Stimulated activated memory B cell treated with anti-CD40 and anti-IgM and Interleukin-4, amounts not matched to agents 10 μg/mL and 1 μg/mL and 100 μg/mL, for 72 hours (primary cell): ENCODE measurements at places on chromosomes 3 and 15.
A peak's percentile ranks its signal among the peaks of the same experiment; 100 is the strongest.

DNA sequence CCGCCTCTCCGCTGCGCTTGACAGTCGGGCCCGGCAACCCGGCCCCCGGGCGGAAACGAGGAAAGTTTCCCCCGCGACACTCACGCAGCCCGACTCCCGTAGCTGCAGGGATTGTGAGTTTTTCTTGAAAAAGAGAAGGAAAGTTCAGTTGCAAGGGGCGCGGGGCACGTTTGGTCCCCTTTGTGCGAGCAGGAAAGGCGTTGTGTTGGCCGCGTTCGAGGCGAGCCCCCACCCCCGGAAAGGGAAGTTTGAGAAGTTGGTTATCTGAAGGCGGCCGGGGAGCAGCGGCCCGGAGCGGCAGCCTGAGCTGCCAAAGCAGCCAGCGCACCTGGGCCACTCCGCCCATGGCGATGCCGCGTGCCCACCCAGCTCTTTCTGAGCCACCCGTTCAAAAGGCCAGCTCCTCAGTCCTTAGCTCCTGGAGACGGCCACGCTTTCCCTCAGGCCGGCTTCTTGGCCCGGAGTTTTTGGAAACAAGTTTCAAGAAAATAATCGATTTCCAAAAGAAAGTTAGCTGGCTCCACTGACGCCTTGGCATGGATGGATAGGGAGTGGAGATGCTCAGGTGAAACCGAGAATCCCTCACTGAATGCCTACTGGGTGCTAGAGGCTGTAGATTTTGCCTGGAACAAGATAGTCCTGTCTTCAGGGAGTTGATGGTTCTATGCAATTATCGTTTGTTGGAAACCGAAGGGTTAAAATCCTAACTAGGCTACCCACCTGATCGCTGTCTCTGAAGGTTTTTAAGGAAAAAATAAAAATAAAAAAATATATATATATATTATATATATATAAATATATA is 832 bp downstream of the TGFBR2 start:
- peak; percentile 82 for ATAC-seq

DNA sequence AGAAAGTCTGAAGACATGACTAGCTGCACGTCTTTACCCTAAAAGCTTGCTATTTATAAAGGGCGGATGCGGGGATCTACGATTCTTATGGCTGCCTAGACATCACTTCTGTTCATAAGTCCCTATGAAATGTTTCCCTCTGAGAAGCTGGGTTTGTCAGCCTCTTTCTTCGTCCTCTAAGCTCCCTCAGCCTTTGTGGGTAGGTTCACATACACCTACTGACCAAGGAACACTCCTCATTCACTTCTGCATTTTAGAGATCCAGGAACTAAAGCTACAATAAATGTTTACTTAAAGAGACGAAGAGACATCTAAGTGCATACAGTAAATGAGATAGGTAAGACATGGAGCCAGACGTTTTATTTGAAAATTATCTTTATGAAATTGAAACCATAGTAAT is 16.7 kb upstream of the RAMAC start:
- ATAC-seq: no peak

DNA sequence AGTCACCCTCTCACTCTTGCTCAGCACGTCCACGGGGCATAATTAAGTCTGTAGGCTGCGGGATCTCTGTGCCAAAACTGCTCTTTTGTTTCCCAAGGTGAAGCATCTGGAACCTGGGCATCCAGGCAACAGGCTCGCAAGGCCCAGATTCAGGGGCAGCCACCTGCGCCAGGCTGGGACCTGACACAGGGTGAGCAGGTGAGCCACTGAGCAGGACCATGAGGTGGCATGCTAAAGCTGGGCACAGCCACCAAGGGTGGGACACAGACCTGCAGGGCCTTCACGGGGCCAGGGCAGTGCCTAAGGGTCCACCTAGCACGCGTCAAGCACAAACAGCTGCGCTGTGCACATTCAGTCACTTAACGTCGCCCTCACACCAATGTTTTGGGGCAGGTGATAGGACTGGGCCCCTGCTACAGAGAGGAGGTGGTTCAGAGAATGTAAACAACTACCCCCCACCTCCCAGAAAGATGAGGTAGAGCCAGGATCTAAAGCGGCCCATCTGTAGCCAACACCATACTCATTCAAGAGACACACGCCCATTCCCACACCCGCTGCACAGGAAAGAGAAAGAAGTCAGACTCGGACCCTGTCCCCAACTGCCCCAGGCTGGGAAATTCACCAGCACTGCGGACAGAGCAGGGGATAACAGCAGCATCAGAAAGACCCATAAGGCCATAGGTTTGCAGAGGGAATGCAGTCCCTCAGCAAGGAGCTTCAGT is 16.3 kb downstream of the XXYLT1 start:
- ATAC-seq: no peak

DNA sequence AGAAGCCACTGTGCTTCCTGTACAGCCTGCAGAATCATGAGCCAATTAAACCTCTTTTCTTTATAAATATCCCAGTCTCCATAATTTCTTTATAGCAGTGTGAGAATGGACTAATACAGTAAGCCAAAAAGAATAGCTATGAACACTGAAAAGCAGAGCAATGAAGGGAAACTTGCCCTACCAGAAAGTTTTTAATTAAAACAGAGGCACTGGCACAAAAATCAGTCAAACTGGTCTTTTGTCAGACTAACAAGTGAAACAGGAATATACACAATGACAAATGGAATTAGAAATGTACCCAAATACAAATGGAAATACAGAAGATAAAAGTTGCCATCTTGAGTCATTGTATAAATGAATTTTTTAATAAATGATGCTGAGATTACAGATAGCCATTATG is 40.5 kb downstream of the POLQ start:
- ATAC-seq: no peak

DNA sequence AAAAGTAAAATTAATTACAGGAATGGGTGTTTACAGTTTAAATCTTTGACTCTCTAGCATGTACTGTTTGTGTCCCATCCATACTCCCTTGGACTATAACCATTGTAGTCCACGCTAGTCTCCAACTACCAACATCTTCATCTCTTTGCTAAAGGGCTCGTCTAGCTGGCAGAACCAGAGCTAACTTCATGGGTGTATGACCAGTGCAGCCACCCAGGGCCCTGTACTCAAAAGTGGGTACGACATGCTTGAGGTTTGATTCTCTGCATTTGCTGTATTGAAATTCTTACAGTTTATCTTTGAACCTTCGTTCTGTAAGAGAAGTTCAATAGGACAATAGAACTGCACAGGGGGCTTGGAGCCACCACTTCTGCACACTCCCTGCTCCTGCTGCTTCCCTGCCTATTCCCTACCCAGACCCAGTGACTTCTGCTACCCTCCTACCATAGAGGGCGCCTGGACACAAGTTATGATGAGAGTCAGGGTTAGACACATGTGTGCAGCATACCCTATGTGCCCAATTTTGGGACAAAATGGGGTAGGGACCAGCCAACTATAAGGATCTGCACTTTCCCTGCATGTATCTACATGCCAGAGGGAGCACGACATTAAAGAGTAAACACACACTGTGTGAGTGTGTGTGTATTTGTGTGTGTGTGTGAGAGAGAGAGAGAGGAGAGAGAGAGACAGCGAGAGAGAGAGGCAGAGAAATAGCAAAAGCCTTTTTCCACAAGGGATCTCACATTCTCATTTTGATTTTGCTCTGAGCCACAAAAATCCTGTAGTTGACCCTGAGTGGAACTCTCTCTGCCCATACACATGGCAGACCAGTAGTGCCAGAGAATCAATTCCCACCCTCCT is 59.0 kb upstream of the NECTIN3 start:
- ATAC-seq: peak; percentile 54

DNA sequence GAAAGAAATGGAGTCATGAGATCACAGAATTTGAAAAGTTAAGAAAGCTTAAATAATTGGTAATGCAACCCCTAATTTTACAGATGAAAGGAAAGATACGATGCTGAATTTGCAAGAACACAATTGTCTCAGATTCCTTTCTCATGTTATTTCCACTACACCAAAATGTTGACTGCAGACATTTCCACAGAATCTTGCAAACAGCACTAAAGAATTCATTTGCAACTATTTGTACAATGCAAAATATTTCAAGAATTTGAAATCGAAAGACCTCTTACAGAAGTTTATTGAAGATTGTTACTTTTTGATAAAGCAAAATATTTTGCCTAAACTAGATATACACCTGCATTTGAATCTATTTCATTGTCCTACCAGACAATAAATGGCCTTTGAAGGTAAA is 194.1 kb upstream of the KCNMB2 start:
- no peak for ATAC-seq

DNA sequence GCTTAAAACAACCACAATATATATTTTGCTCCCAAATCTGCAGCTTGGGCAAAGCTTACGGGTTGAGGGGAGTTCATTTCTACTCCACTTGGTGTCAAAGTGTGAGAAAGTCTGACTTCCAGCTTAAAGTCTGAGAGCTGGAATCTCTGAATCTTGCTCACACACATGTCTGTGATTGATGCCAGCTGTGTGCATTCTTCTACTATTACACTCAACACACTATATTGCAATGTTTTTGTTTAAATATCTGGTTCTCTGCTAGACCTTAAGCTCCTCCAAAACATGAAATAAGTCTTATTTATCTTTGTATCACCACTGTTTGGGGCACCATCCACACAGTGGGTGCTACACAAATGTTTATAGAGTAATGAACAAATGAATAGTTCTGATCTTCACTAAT is 36.7 kb upstream of the SECISBP2L start:
- ATAC-seq: no peak

- no peak for ATAC-seq
Measured at GRCh38 chr15:47503876-47504275, 213.4 kb upstream of the SEMA6D start.

GRCh38 chr15:35725353-35725752 is 179.4 kb upstream of the DPH6 start:
- ATAC-seq: no peak

DNA sequence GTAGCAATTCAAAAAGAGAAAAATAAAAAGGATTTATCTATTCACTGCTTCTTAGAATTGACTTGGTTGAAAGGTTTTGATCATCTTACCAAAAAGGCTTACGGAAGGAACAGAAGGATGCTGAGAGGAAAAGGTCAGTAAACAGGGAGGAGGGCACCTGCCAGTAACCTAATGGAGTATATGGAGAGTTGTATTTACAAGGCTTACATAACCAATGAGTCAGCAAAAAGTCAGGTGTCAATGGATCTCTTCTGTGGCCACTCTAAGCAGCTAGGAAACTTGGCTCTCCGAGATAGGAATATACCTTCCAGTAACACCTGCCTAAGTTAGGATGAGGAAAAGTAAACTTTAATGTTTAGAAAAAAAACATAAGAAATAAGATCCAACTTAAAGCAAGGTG is 80.5 kb upstream of the PLXND1 start:
- ATAC-seq: no peak

DNA sequence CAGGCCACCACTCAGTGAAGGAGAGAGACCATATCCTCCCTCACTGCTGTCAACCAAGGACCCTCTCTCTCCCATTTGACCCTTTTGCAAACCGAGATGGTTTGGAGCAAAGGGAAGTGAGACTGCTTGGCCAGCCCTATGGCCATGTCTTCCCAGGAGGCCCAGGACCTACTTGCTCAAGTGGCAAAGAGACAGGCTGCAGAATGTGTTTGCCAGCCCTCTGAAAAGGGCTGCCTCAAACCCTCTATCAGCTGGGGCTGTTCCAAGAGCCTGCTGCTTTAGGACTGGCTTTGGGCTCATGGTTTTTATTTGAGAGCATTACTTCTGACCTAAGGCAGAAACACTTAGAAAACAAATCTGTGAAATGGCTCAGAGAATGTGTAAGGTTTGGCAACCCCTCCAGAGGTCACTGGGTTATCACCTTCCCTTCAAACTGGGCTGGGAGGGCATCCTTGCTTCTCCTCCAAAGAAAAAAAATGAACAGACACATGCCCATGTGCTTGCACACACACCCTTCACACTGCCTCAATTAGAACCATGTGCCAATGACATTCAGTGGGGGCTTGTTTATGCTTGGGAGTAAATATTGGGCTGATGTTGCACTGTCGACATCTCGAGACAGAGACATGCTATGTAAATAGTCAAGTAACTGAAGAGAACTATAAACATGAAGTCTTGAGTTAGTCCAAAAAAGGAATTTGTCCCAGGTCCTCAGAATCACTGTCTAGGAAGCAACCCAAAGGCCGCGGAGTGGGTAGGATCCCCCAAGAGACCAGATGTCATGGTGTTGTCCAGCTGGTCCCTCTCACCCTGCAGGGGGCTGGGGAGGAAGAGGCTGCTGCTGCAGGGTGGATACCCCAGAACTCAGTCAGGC is 49.8 kb upstream of the CTDSPL start:
- ATAC-seq: no peak

GRCh38 chr3:129658110-129658843 is 51.8 kb upstream of the PLXND1 start:
- ATAC-seq: no peak

- no peak for ATAC-seq
Measured at GRCh38 chr3:72579581-72580245, 268.5 kb downstream of the SHQ1 start.

DNA sequence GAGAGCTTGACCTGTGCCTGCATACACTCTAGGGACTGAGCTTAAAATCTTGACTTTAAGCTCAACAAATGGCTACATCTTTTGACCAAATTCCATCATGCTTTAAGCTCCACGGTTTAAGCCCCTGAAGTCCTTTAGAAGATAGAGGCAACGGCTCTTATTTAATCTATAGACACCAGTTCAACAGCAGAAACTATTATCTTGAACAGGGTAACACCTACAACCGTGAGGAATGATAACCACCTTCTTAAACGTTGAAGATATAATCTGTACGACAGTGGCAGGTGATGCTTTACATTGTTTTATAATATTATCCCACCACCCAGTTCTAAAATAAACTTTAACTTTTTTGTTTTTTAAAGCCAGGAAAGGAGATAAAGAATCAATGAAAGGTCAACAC is 1007.8 kb downstream of the FHIT start:
- no peak for ATAC-seq

GRCh38 chr3:143529018-143529478 is 319.2 kb downstream of the SLC9A9 start:
- ATAC-seq: peak; percentile 98

GRCh38 chr3:87761341-87761740 is 297.5 kb downstream of the CGGBP1 start:
- peak; percentile 60 for ATAC-seq

DNA sequence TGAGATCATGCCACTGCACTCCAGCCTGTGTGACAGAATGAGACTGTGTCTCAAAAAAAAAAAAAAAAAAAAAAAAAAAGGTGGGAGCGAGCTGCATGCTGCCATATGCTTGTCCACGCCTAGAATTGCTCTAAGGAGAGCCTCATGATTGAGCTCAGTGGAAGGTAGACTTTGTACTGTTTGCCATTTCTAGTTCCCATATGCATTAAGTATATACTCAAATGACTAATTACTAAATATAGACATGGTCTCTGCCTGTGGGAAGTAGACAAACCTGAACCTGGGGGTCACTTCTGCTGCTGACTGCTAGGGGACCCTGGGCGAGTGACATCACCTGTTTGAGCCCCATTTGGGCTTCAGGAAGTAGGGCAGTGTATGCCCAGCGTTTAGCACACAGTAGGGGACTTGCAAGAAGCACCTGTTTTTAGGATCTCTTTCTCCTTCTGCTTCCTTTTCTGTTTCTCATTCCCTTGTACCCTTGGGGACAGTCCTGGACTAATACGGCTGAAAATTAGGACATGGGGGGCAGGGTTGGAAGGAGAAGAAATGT is 27.2 kb downstream of the PRKCD start:
- no peak for ATAC-seq
